Hair follicle dermal papilla cell (primary cell): ENCODE measurements at places on chromosomes 11 and 22. TPM values are rescaled to one million over a fixed set of nuclear protein-coding genes. Genes with fewer than 3 reads are reported as not detected.

The TMEM191B gene
- 1.1 TPM in 1 of 2 replicates, not detected in the other for total RNA-seq

The MRPL17 gene
- total RNA-seq: 28.4 and 39.6 TPM in 2 replicates

The E2F8 gene
- 0.24 TPM in 1 of 2 replicates, not detected in the other for total RNA-seq

The PTPMT1 gene
- total RNA-seq: 51.0 and 62.1 TPM in 2 replicates

The CCDC73 gene
- not detected in 2 replicates for total RNA-seq
